CD4-positive, alpha-beta T cell treated with Interleukin-2 at 100 ng/mL for 4 hours (primary cell): ENCODE measurements at places on chromosomes 2 and 18.

DNA sequence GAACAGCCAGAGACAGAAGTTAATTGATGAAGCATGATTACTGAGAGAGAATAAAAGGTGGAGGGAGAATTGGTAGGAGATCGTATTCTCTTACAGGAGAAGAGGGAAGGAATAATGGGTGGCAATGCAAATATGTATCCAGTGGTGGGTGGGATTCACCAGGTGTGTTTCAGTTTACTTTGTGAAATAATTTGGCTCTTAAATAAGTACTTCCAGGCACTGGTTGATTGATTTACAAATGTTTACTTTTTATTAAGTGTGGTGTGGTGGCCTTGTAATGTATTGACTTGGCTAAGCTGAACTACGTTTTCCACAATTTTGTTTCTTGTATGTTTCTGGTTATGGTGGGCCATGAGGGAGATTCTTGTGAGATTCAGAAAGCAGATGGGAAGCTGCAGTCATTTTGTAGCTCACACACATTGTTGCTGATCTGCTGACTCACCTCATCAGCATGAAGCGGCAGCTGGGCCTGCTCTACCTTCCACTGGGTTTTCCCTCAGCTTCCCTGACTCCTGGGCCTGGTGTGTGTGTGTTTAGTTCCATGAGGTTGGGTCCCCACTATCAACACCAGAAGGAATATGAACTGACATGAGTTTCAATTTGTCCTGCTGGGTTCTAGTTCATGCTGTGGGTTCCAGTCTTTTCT, 32.6 kb downstream of the MYL12B start:
- DNase-seq = no peak

- DNase-seq = no peak
Measured at GRCh38 chr2:54377451-54377850, 78.7 kb upstream of the SPTBN1 start.

- DNase-seq = no peak
Measured at GRCh38 chr2:69624131-69624530, 19.4 kb downstream of the AAK1 start.

- DNase-seq = no peak
Measured at GRCh38 chr2:102558463-102558862, 60.9 kb upstream of the SLC9A2 start.

DNA sequence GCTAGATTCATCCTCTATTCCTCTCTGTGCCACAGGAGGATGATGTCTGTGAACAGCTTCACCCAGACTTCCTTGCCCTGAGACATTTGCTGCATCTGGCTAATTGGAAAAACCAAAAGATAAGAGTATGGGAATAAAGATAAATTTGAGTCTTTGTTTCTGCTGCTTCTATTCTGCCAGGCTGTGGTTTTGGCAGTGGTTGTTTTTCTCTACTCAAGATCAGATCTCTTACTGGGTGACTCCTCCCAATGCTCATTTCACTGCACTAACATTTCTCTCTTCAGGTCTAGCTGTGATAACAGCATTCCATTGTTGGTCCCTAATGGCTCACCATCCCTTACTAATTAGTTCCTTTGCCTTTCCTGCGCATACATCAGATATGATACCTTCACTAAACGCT, 89.5 kb downstream of the CALCRL start:
- DNase-seq = no peak

DNA sequence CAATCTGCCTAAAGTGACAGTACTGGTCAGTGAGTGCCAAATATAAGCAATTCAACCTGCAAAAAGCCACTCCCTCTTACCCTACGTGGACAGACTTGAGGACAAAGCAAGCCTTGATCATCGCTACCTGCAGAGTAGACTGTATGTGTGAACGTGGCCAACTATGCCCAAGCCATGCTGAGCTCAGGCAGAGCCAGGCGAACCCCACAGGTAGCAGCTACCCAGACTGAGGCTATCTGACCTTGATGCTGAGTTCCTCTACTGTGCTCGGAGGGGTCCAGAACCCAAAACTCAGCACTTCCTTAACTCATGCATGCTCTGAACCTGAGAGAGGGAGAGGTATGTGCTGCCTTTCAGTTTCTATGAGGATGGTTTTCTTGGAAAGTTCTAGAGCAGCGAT, 63.5 kb upstream of the TMEM200C start:
- DNase-seq = no peak

DNA sequence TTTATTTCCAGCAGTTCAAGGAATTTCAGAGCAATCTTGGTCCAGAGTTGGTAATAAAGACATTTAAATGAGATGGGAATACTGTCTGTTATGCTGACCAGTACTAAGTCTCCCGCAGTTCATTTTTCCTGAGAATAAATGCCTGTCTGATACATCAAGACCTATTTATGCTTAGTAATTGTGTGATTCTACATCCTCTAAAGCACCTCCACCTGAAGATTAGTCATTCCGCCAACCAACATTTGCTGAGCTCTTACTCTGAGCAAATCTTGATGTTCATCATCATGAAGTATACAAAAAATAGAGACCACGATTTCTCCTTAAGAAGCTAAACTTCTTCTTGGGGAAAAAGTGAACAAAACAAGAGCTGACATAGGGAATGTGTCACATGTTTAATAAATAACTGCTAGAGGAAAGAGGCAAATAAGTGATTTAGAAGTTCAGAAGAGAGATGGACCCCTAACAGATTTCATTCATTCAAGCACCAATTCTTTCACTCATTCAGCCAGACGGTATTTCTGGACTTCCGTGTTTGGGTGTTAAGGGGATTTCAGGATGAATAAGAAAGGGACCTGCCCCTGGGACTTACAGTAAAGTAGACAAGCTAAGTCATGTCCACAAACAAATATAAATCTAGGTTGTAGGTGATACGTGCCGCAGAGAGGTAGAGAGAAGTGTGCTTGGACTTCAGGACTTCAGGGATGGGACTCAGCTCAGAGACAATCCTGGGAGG, 34.2 kb upstream of the PPP4R1 start:
- DNase-seq = no peak

DNA sequence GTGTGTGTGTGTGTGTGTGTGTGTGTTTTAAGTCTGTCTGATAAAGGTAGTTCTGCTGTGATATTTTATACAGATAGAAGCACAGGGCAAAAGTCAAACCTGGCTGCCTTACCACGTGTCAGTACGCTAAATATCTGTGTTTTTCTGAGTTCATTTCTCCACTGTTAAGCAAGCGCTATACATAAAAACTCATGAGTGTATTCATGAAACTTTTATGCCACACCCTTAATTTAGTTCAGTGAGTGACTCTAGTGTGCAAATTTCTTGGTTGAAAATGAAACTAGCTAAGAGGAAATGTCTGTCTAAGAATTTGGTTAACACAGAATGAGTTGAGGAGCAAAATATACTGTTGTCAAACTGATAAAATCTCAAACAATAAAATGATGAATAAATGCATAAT, 11.2 kb downstream of the CASP10 start:
- peak; percentile 67 for DNase-seq

DNA sequence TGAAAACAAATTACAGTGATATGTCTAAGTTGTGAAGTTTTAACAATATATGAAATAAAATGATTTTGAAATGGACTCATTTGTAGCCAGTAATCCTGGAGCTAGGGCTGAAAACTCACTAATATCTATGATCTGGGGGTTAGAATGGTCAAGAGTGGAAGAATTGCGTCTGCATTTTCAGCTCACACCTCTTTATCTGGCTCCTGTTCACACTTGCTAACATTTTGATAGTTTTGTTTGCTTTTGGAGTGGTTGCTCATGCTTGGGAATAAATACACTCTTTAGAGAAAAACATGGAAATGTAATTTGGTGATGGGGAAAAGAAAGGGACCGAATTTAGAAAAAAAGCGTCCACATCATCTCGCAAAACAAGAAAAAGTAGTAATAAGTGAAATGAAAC, 30.7 kb downstream of the UBE2F start:
- DNase-seq = no peak

DNA sequence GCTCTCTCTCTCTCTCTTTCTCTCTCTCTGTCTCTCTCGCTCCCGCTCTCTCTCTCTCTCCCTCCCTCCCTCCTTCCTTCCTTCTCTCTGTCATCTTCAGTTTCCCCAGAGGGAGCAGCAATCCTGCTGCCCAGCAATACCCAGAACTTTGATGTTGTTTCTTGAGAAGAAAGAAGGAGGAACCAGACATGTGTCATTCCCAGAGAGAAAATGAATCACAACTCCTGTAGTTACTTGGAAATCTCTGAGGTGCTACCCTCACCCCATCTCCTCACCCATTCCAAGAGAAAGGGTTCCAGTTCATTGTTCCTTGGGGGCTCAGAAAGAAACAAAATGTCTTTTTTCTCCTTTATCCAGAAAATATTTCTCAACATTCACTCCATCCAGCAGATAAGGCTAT, 449.1 kb downstream of the TNS1 start:
- DNase-seq = no peak

GRCh38 chr2:172937884-172938712, 137.5 kb upstream of the MAP3K20 start:
- DNase-seq = no peak

- no peak for DNase-seq
Measured at GRCh38 chr2:164840930-164841718, 499 bp downstream of the COBLL1 start.

- no peak for DNase-seq
Measured at GRCh38 chr2:30031184-30031583, 109.8 kb upstream of the ALK start.

DNA sequence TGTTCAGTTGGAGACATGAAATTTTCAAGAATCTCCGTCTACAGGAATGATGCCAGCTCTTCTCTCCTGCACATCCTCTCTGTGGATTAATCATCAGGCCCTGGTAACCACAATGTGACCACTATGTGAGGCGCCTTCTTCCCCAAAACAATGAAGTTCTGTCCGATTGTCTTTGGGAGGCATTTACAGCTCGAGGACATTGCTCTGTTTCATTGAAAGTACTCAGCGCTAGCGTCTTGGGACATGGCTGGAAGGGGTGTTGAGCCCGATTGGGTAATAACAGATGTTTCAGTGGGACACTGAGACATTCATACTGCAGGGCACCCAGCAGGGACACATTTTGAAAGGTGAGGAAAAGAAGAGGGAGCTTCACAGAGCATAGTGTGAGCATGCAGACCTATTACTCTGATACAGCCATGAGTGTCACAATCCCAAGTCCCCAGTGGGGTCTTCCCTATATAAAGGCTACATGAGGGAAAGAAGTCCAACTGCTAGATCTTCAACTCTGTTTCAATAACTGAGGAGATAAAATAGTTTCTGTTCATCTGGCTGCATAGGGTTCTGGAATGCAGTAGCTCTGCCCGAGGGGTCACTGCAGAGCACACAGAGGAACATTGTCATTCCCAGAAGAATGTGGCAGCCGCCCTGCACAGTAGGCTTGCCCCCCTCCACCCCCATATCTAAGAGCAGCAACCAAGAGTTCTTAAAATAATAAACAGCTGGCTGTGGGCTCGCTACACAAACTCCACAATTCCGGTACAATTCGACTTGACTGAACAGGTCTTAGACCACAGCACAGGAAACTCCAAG, 237.3 kb downstream of the OSR1 start:
- DNase-seq = no peak

GRCh38 chr2:240502430-240503121, 55.2 kb downstream of the ANKMY1 start:
- no peak for DNase-seq

GRCh38 chr2:33342705-33343104, 133.7 kb upstream of the RASGRP3 start:
- no peak for DNase-seq

DNA sequence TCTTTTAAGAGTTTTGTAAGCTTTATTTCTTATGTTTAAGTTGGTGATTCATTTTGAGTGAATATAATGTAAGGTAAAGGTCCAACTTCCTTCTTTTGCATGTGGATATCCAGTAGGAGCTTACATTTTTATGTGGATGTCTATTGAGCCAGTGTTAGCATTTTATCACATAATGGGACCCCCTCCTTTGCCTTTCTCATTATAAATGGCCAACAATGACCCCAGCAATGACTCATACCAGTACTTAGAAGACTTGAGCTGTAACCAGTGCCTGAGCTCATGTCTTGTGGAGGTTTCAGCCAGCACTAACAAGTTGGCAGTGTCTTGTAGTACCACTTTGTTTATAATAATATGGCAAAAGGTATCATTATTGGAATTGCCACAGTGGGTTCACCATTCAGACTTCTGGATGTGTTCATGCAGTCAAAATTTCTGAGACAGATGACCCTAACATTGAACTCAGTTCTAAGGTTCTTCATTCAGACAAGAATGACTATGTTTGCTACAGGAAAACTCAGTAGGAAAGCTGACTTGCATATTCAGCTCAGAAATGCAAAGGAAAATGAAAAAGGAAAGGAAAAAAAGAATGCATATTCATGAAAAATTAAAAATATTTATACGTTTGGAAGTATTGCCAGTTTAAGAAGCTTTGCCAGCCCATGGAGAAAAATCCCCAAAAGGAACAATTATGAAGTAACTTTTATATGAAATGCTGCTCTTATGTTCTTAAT, 41.0 kb downstream of the CDKL4 start:
- DNase-seq = no peak

GRCh38 chr2:219991116-219991515, 363.7 kb downstream of the SLC4A3 start:
- DNase-seq = no peak

DNA sequence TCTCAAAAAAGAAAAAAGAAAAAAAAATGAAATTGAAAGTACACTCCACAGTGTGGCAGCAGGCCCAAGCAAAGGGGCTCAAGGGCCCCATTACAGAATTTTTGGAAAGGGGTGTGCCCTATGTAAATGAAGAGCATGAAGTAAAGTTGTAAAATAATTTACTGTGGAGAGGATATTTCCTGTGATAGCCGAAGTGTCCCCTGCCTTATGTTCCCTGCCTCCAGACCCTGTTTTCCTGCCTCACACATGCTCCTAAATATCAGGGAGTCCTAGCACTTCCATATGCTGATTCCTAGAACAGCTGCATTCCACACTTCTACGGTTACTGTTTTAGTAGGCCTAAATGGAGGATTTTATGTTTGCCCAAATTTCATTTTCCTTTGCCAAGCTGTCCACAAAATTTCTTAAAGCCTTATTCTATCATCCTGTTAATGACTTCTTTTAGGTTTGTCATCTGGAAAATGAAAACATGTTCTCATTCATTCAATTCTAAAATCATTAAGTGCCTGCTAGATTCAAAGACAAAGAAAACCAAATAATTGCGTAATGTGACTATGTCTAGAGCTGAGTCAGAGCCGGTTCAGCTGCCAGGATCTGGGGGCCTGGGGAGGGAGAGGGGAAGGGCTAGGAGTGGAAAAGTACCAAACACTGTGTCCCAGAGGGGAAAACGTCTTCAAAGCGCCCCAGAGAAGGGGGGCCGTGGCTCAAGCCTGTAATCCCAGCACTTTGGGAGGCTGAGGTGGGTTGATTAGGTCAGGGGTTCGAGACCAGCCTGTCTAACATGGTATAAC, 25.9 kb upstream of the IMPA2 start:
- DNase-seq = no peak
